ENCODE measurements at places on chromosomes 5 and 9. TPM values are rescaled to one million over a fixed set of nuclear protein-coding genes. Genes with fewer than 3 reads are reported as not detected.

Gene MARCOL
- total RNA-seq: not detected

Gene SVEP1
- total RNA-seq: 1.9 TPM

Gene CCDC180
- 0.25 TPM for total RNA-seq

Gene NUP188
- total RNA-seq: 35.1 TPM

Gene PGM5
- not detected for total RNA-seq

Gene PCYOX1L
- total RNA-seq: 2.9 TPM

Gene CATSPER3
- 0.49 TPM for total RNA-seq

Gene IRX1
- not detected for total RNA-seq

Gene CCNO
- 8.6 TPM for total RNA-seq

Gene SPINK4
- total RNA-seq: not detected

Gene CXCL14
- total RNA-seq: 0.12 TPM

Gene TAF11L5
- not detected for total RNA-seq

Gene SGCD
- total RNA-seq: 4.0 TPM

Gene LCP2
- not detected for total RNA-seq

Gene SPOCK1
- 24.2 TPM for total RNA-seq

Gene TMEM171
- 6.3 TPM for total RNA-seq

Gene ARHGEF37
- 1.3 TPM for total RNA-seq

Gene LHX3
- total RNA-seq: 0.09 TPM

Gene IGFBPL1
- total RNA-seq: 2.9 TPM

Gene PIP5K1B
- total RNA-seq: not detected

Gene OR1J2
- total RNA-seq: not detected

Gene SPATA31E1
- not detected for total RNA-seq

Gene SETX
- 23.2 TPM for total RNA-seq

Gene FAM81B
- not detected for total RNA-seq

Gene PFN3
- total RNA-seq: not detected

Gene ADRB2
- 0.61 TPM for total RNA-seq

Gene UAP1L1
- total RNA-seq: 11.0 TPM

Gene RNF183
- not detected for total RNA-seq

Gene BARX1
- 10.8 TPM for total RNA-seq

Gene NRG2
- 2.0 TPM for total RNA-seq

Gene SCGB3A1
- not detected for total RNA-seq

Gene FOXD4
- 0.58 TPM for total RNA-seq

Gene LRRC70
- 0.14 TPM for total RNA-seq

Gene PCDHB12
- total RNA-seq: 0.02 TPM

Gene FBP2
- not detected for total RNA-seq

Gene ANKRD18A
- total RNA-seq: 12.4 TPM

Gene CDC25C
- total RNA-seq: 12.0 TPM

Gene EQTN
- total RNA-seq: not detected

Gene IFNA21
- not detected for total RNA-seq

Gene PCDHGA8
- not detected for total RNA-seq

Gene PRDM12
- 0.27 TPM for total RNA-seq

Gene NOL6
- 69.6 TPM for total RNA-seq

Gene DOK3
- 4.3 TPM for total RNA-seq

Gene ZBTB43
- total RNA-seq: 12.7 TPM

Gene CNTNAP3
- total RNA-seq: 12.2 TPM

Gene NEK6
- total RNA-seq: 68.7 TPM

Gene MLANA
- total RNA-seq: not detected

Gene BARHL1
- total RNA-seq: not detected

Gene RUFY1
- 31.2 TPM for total RNA-seq

Gene ARID3C
- 0.10 TPM for total RNA-seq

Gene TAS2R1
- total RNA-seq: not detected

Gene CD274
- total RNA-seq: 2.8 TPM

Gene RBM22
- 53.2 TPM for total RNA-seq

Gene BAAT
- 0.48 TPM for total RNA-seq

Gene SMARCA2
- total RNA-seq: 28.6 TPM

Gene GABRA6
- not detected for total RNA-seq

Gene CPEB4
- 8.0 TPM for total RNA-seq

Measured in A549 treated with DMSO at 1 μM for 4 hours (cell line).